Astrocyte of the cerebellum (primary cell): ENCODE measurements at places on chromosomes 7 and 10.

DNA sequence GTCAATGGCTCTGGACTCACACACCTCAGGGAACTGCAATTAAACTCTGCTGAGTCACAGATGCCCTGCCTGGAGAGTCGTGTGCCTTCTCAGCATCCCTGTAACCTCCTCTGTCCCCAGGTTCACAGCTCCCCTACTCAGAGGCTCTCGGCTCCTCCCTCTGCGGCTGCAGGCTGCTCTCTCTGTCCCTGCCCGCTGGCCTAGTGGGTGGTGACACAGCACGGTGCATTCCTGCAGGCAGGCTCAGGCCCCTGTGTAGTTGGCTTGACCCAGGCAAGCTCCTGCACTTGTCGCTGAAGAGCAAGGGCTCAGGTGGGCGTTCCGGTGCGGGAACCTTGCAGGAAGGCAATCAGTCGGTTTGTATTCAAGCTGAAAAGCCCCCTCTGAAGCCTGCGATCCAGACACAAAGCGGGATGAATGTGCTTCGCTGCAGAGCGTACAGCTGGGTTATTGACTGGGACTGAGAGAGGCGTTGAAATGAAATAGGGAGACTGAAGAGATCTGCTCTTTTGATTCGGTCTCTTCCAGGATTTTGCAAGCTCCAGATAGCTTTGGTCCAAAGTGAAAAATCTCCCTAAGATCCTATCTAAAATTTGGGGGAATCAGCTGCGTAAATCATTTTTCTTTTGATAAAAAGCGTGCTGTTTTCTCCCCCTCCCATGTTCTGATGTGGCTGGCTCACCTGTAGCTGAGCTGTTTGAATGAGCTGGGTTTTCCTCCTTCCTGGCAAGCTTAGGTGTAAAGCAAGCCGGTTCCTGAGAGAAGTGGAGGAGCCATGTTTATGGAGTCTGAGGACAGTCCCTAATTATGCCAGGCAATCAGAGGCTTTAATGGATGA, 208.7 kb upstream of the PHYHIPL start:
- DNase-seq = no peak

DNA sequence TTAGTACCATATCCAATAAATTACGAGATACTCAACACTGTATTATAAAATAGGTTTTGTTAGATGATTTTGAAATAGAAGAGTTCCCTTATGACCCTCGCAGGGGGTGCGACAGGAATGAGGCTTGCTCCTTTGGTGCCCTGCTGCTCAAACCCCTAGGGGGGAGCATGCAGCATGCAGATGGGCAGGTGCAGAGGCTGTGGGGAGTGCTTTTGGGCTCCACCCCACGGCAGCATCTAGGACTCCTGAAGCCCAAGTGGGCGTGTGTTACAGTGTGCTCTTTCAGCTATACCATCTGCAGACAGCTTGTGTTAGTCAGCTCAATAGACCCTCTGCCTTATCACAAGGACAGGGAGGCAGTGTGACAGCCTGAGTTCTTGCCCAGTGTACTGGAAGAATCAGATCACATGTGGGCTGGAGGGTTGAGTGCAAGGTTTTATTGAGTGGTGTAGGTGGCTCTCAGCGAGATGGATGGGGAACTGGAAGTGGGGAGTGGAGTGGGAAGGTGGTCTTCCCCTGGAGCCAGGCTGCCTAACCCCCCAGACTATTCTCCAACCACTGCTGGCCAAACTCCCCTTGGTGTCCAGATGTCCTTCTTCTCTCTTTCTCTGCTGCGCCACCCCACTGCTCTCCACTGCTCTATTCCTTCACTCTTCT, 3.1 kb upstream of the MRC1 start:
- DNase-seq = no peak

DNA sequence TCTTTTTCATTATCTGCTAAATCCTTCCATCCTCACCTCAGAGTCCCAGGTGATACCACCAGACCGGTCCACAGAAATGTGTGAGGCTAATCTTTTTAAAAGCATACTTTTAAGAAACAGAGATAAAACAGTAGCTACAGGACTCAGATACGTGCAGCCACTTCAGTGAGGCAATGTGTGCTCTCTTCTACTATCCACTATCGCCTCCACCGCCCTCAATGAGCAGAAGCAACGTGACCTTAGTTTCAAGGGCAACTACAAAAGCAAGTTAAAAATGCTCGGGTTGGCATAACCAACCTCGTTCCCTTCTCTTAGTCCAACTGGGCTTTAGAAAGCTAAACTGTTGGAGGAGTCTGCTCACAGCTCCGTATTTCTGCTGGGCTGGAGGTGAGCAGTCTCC, 4.2 kb downstream of the FGFR2 start:
- DNase-seq = no peak

- no peak for DNase-seq
Measured at GRCh38 chr10:88291289-88292184, 291.6 kb downstream of the RNLS start.

GRCh38 chr7:99050971-99051370, 92.9 kb downstream of the SMURF1 start:
- no peak for DNase-seq

DNA sequence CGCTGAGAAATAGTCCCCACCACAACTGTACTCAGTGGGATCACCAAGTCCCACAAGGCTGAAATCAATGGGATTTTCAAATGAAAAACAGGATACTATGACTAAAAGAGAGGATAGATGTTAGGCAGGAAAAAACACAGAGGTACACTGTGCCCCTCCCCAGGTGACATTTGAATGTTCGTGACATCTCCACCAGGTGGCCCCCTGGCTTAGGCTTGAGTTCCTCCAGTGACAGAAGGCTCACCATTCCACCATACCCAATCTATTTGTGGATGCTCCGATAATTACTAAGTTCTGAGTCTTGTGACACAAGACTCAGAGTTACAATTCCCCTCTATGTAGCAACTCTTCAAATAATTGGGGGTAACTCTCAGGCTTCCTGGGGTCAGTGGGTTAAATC, 77.5 kb upstream of the KCNMA1 start:
- DNase-seq = no peak

DNA sequence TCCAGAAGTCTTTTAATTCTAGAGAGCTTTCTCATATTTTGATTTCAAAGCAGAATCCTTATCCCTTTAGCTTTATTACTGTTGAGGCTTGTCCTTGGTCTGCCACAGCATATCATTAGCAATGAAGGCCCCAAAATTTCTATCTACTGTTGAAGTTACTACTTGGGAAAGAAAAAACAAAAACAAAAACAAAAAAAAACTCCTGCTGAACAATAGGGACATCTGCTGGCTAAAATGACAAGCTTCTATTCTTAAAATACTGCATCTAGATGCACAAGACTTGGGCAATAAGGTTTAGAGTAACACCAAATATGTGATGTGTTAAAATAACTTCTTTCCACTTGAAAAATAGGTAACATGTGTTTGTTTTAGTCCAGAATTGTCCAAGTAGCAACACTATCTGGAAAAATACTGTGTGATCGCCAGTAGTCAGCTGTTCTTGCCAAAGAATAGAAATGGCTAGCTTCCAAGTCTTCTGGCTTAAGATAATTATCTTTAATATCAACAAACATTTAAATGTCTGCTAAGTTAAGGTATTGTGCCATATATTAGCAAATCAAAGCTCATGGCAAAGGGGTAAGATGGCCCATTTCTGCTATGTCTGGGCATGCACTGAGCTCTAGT, 3.8 kb upstream of the DMTF1 start:
- peak; percentile 31 for DNase-seq

GRCh38 chr7:74018246-74018895, 9.6 kb upstream of the ELN start:
- no peak for DNase-seq

DNA sequence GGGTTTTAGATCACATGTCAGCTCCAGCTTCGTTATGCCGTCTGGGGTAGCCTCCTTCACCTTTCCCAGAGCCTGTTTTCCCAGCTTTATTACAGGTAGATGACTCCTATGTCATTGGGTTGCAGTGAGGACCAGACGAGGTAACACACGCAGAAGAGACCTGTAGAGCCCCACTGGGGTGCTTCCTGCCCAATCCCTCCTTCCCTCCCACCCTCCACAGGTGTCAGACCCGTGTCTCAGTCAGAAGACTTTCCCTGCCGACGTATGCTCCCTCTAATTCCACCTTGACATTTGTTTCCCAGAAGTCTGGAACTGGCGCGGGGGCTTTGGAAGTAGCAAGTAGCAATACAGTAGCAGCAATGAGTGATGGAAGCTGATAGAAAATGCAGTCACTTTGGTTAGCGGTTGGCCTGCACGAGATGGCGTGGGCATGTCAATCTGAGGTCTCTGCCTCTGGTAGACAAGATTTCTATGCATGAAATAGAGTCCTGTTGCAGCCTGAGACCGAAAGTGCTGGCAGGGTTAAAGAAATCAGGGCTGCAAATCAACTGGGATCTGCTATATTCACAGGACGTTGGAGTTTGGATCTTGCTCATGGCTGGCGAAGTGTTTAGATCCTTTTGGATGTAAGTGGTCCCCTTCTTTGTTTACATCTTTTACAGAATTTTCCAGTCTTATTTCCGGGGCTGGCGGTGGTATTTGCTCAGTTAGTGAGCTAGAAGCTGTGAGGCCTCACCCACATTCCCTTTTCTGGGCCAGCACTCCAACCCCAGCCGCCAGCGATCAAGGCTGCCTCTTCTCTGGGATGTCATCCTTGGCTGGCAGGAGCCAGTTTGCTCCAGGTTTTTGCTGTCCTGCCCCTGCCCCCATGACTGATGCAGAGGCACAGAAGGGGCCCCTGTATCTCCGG, 78.3 kb upstream of the KMT2C start:
- DNase-seq = no peak

DNA sequence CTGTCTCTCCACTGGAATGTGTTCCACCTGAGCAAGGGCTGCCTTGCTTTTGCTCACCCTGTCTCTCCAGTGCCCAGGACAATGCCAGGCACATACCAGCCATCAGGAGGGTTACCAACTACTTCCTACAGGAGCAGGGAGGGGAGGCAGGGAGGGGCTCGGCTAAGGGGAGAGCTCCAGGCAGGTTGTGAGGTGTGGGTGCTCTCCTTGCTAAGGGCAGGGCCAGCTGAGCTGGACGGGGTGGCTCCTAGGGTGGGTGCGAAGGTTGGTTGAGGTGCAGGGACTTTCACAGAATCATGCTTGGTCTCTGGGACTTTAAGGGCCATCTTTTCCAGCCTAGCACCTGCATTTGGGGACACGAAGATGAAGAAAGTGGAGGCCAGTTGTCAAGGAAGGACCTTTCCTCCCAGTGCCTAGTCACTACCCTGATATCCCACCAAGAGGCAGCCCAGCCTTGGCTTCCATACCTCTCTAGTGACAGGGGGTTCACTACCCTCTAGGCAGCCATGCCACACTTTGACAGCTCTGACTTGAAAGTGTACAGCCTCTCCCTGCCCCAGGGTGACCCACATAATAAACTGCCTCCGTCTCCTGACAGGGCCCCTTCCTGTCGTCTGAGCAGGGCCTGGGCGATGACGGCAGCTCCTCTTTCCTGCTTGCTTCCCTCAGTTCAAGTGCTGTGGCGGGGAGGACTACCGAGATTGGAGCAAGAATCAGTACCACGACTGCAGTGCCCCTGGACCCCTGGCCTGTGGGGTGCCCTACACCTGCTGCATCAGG, 46.5 kb downstream of the TSPAN15 start:
- no peak for DNase-seq

- DNase-seq = no peak
Measured at GRCh38 chr7:2108071-2108455, 124.7 kb downstream of the MAD1L1 start.

DNA sequence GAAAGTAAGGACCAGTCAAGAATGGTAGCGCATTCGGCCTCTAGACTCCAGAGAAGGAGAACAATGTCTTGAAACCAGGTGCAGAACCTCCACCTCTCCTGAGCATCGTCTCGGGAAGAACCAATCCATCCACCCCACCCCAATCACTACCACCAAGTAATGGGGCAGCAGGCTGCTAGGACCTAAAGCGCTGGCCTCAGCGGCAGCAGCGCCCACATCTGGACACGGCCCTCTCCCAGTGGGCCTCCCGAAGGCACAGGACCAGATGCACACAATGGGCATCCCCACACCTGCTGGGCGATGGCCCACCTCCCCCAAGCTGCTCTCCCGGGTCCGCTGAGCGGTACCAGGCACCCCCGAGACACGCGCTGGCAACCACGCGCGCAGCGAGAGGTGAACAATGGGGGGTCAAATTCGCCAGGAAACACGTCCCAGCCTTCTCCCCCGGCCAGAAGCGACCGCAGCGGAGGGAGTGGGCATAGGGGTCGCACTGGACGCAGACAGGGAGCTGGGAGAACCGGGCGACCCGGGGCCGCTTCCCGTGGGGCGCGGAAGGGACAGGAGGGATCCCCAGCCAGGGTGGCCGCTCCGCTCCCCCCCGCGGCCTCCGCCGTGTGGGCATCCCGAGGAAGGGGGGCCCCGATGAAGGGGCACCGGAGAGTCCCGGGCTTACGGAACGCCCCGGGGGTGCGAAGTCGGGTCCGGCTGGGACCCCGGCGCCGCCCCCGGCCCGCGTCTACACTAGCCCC, 506 bp downstream of the CTTNBP2 start:
- DNase-seq = no peak

DNA sequence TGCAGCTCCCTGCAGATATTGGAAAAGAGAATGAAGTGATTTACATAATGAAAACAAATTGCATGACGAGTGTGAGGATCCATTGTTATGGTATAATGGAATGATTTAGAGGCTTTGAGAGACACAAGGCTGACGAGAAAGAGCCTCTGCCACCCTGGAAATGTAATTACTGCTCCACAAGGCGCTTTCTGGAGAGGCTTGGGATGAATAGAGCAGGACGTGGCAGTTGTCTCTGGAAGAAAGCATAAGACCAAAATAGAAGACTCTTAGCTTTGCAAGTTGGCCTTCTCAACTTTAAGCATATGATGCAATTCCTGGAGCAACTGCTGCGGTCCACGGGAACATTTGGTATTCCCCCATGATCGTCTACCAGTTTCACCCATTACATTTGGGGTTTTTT, 181.9 kb upstream of the TCF7L2 start:
- DNase-seq = no peak

- DNase-seq = peak; percentile 31
Measured at GRCh38 chr7:11469028-11469745, 362.8 kb downstream of the THSD7A start.

DNA sequence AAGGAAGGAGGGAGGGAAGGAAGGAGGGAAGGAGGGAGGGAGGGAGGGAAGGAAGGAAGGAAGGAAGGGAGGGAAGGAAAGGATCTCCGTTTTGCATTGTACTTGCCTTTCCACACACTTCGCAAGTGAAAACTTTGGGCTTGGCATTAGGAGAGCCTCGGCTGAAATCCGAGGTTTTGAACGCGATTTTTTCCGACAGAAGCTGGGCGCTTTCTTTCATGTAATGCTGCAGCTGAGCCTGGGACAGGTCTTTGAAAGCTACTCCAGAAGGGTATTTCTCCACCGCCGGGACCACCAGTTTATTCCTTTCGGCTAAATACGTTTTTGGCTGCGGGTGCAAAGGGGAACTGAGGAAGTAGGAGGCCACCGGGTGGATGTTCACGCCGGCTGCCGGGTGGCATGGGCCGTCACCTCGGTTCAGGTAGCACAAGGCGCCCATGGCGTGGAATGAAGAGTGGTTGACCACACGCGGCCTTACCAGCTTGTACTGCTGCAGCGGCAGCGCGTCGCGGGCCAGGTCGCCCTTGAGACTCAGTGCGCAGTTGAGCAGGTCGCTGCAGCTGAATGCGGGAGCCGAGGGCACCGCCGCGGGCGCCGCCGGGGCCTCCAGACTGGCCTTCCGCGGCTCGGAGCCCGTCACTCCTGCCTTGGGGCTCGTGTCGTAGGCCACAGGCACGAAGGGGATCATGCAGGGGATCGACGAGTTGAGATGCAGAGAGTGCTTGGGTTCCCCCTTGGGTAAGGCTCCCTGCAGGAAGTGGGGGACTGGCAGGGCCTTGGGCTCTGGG, 825 bp downstream of the FEZF1 start:
- DNase-seq = no peak

GRCh38 chr10:13840036-13840435, 253.3 kb downstream of the PRPF18 start:
- no peak for DNase-seq
